ENCODE measurements at places on chromosomes 7 and 10. TPM values are rescaled to one million over a fixed set of nuclear protein-coding genes. Genes with fewer than 3 reads are reported as not detected.

Gene OR6B1
- total RNA-seq = under 0.01 TPM

Gene TNPO3
- 26.8 TPM for total RNA-seq

Gene ZNF804B
- not detected for total RNA-seq

Gene NKX1-2
- total RNA-seq = not detected

Gene PNLIPRP2
- not detected for total RNA-seq

Gene SVOPL
- 0.21 TPM for total RNA-seq

Gene NACAD
- 0.10 TPM for total RNA-seq

Gene RPEL1
- not detected for total RNA-seq

Gene SPACDR
- total RNA-seq = 0.73 TPM

Gene OR6V1
- total RNA-seq = not detected

Gene AKR1D1
- total RNA-seq = not detected

Gene SPAM1
- total RNA-seq = not detected

Gene CPED1
- 4.6 TPM for total RNA-seq

Gene BICC1
- total RNA-seq = 0.21 TPM

Measured in mononuclear cell (primary cell).